ENCODE measurements at places on chromosomes 11 and 22. TPM values are rescaled to one million over a fixed set of nuclear protein-coding genes. Genes with fewer than 3 reads are reported as not detected.
A peak's percentile ranks its signal among the peaks of the same experiment; 100 is the strongest.

DNA sequence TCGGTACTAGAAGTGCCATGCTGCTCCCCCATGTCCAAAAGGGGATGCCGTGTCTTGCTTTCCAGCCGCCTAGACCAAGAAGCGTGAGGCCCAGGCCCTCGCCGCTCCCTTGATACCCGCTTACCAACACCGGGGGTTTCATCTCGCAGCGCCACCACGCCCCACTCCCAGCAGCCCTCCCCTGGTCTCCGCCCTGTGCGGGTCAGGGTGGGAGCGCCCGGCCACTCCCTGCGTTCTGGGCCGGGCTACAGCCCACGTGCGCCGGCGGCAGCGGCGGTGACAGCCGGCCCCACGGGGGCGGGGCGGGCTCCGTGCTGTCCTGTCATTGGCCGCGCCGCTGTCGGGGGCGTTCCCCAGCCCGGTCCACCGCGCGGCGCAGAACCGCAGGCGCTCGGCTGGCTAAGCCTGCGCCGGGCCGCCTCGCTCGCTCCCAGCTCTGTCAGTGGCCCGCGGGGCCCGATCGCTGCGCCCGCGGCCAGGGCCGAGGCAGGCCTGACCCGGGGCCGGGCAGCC lies at the start of gene MICAL2:
TSS of gene MICAL2 (plus strand) at position 390 of the 513 bp plus-strand sequence. CDS start 51,566 bp downstream, outside the sequence.
- peak; percentile 87 for DNase-seq

- peak; percentile 69 for DNase-seq
Measured at GRCh38 chr11:78715639-78716311, 141.1 kb upstream of the NARS2 start.

DNA sequence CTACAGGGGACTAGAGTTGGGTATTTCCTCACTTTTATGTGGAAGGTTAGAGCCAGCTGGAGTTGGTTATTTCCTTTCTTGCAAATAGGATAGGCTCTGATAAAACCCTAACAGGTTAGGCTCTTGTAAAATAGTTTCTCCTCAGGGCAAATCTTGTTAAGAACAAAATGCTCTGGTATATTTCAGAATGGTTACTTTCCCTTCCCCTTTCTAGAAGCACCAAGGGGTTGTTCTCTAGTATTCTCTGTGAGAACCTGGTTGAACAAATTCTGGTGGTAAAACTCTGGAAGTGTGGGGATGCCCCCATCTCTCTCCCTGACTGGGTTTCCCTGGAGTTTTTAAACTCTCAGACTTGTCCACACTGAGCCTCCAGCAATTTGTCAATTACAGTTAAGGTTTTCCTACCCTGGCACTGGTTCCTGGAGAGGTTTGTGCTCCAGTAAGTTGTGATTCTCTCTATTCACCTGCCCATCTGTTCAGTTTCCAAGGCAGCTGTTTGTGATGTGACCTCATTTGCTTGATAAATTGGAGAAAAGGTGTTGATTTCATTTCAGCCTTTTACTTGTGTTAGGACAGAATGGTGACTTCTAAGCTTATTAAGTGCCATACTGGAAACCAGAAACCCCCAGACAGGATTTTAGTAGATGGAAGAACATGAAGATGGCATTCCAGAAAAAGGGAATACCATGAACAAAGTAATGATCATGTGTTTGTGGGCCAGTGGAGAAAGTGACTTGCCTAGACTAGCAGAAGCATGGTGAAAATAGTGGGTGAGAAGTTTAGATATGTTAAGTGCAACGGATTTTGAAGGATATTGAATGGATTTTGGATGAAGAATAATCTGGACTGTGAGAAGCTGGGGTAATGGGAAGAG lies 64.6 kb downstream of the EXT2 start:
- DNase-seq: no peak

RHOD gene
- total RNA-seq: 10.5 TPM

DNA sequence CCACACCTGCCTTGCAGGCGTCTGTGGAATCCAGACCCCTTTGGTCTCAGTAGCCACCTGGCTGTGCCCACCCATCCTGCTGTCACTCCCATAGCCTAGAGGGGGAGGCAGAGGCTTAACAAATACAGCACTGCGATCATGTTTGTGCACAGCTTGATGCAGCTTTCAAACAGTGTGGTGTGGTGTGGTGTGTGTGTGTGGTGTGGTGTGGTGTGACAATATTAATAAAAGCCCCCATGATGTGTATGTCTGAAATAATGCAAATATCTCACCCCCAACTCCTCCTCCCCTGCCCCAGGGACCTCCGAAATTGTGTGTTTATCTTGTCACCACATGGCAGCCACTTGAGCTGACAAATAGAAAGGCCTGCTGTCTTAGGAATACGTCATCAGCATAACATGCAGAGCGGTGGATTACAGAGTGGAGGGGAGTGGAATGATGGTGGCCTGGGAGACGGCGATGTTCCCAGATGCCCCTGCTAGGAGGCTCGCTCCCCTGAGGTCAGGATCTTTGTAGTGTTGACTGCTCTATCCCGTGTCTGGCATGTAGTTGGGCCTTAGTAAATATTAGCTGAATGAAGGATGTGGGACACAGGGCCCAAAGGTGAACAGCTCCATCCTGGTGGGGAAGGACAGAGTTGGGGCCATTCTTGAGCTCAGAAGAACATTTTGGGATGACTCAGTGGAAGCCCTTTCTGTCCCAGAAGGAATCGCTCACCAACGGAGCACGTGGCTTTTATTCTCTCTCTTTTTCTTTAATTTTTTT lies 2.8 kb downstream of the PDXP start:
- DNase-seq: no peak

DNA sequence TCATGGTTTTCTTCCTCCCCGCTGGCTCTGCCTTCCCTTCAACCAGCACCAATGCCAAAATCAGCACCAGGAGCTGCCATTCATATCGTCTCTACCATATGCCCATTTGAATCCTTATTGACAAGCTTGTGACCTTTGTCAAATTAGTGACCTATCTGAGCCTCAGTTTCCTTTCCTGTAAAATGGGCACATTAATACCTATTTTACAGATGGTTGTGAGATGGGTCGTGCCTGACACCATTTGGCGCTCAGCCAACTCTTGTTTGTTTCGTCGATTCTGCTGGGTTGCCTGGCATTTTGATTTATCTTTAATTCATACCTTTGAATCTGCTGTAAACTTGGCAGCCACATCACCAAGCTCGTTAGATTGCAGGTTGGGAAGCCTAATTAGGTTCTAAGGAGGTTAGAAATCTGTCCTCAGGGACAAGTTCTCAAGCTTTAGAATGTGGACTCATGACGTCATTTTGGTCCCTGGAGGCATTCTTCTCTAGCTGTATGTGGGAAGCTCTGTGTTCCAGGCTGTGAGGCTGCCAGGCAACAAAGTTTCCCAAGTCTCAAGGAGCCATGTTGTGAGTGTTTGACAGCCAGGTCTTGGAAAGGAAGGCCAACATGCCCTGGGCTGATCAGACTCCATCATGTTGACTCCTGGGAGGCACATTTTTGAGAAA lies 61.0 kb downstream of the RPS6KA4 start:
- no peak for DNase-seq

SLN gene
- total RNA-seq: not detected
